ENCODE measurements at places on chromosomes 4 and X.

- no peak for DNase-seq
Observed at GRCh38 chr4:153362184-153362583, 17.7 kb downstream of the MND1 start.

DNA sequence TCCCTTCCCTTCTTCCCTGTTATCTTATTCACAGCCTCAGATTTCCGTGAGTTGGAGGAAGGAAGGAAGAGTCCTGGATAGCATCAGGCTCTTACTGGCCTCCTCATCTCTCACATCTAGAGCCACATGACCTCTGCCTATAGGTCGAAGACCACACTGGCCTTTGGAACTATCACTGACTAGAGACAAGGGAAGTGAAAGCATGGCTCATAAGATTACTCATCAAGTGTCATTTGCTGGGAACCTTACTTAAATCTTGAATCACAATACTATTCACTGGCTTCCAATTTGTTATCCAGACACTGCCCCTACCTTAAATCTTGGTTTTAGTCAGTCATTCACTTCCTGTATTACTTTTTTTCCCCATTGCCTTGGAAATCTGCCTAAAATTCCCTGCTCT, 61.6 kb upstream of the MTMR8 start:
- no peak for DNase-seq

GRCh38 chr4:81631958-81632441, 160.3 kb upstream of the RASGEF1B start:
- DNase-seq: no peak

DNA sequence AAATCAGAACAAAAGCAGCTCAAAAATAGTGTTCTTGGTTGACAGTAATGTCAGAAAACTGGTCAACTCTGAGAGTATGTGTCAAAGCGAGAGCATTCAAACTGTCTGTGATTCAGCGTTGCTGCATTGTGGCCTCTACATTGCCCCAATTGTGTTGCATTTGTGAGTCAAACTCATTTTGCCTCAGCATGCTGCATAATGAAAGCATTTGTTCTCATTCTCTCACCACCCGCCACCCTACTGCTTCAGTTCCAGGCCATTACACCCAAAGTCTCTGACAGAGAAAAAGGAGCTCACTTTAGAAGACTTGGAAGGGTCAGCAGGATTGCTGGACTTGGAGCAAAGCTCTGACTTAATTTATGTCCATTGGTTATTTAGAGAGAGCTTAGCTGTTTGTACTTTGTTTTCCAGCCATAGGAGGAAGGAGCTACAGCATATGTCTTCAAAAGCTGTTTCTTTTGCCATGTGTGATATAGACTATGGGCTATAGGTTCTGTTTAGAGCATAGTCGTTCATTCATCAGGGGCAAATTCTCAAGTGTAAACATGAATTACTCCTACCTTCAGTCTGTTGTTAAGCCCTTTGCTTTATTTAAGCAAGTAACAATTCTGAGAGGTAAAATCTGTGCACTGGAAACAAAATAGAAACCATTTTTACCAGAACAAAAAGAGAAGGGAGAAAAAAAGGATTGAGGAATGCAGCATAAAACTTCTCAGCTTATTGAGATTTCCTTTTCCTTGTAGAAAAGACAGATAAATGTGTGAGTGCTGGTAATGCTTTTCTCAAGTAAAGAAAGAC, 153.4 kb upstream of the ANK2 start:
- no peak for DNase-seq

GRCh38 chrX:65576160-65576559, 41.6 kb upstream of the LAS1L start:
- no peak for DNase-seq

DNA sequence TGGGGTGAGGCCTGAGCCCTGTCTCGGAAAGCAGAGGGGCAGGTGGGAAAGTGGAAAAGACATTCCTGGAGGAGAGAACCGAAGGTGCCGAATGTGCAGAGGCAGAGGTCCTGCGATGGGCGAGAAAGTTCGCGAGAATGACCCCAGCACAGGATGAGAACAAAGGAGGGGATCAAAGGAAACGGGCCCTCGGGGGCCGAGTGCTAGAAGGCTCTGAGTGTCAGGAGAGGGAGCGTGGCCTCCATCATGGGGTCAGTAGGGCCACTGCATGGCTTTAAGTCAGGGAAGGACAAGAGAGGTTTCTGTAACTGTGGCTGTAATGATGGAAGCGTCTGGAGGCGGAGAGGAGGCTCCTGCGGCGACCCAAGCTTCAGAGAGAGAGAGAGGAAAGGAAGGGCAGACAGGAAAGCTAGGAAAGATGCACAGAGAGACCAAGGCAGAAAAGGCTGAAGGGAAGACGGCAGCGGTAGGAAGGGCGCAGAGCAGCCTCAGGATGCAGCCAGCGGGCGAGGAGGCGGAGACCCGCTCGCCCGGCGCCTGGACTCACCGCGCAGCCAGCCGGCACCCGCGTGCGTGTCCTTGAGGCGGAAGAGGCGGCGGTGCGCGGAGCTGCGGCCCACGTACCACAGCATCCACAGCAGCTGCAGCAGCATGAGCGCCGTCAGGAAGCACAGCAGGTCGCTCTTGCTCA, 669 bp downstream of the OTOP1 start:
- DNase-seq: no peak

GRCh38 chrX:88604433-88605221, 142.4 kb upstream of the CPXCR1 start:
- DNase-seq: no peak

GRCh38 chr4:140222171-140222570, 68.2 kb upstream of the MAML3 start:
- no peak for DNase-seq
